CMK (cell line): ENCODE measurements at places on chromosomes 12 and 14.
A peak's percentile ranks its signal among the peaks of the same experiment; 100 is the strongest.

DNA sequence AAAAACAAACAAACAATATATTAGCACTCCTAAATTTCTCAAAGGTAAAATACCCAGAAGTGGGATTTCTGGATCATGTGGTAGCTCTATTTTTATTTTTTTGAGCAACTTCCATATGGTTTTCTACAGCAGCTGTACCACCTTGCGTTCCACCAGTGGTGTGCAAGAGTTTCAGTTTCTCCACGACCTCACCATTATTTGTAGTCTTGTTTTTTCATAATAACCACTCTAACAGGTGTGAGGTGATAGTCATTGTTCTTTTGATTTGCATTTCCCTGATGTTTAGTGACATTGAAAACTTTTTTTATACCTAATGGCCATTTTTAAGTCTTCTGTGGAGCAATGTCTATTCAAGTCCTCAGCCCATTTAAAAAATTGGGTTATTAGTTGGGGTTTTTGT is 127.3 kb upstream of the SLC38A2 start:
- no peak for DNase-seq

- DNase-seq, result no peak
Measured at GRCh38 chr14:22535916-22536315, 53.1 kb downstream of the DAD1 start.

- DNase-seq, result no peak
Measured at GRCh38 chr14:53360829-53361228, 207.7 kb upstream of the DDHD1 start.

DNA sequence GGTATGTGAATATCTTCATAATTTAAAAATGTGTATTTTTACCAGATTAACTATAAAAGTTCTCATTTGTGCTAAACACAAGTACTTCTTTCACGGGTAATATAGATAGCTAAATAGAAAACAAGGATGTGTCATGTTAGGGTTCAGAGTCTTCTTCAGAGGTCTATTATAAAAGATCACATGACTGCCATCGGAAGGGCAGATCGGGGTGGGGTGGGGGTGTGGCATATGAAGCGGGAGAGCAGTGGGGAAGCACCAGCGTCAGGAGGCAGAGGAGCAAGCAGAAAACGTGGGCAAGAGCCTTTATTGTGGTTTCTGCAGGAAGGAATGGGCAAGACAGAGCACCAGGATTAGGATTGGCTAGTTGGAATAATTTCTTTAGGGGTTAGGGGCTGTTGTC is 63.7 kb upstream of the DNM1L start:
- DNase-seq, result no peak

DNA sequence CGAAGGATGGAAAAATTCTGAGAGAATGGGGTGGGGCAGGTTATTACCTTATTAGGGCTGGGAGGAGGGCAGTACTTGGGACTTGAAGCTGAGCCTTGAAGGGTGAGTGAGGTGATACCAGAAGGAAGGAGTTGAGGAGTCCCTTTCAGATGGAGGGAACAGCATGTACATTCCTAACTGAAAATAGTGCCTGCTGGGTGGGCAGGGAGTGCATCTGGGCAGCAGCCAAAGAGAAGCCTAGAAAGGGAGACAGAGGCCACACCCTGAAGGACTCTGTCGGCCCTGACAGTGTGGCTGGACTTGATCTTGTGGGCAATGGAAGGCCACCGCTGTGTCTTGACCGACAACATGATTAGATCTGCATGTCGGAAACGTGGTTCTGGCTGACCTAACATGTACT is 147.6 kb downstream of the NDUFA12 start:
- peak; percentile 93 for DNase-seq

DNA sequence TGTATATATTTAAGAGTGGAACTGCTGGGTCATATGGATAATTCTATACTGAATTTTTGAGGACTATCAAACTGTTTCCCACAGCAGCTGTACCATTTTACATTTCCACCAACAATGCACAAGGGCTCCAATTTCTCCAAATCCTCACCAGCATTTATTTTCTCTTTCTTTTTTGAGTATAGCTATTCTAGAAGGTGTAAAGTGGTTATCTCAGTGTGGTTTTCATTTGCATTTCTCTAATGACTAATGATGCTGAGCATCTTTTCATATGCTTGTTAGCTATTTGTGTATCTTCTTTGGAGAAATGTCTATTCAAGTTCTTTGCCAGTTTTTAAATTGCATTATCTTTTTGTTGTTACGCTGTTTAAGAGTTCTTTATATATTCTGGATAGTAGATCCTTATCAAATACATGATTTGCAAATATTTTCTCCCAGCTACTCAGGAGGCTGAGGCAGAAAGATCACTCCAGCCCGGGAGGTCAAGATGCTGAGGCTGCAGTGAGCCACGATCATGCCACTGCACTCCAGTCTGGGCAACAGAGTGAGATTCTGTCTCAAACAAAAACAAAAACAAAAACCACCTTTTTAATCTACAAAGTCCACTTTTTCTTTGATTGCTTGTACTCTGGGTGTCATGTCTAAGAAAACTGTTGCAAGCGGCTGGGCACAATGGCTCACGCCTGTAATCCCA is 32.8 kb downstream of the GTF2A1 start:
- DNase-seq, result no peak

DNA sequence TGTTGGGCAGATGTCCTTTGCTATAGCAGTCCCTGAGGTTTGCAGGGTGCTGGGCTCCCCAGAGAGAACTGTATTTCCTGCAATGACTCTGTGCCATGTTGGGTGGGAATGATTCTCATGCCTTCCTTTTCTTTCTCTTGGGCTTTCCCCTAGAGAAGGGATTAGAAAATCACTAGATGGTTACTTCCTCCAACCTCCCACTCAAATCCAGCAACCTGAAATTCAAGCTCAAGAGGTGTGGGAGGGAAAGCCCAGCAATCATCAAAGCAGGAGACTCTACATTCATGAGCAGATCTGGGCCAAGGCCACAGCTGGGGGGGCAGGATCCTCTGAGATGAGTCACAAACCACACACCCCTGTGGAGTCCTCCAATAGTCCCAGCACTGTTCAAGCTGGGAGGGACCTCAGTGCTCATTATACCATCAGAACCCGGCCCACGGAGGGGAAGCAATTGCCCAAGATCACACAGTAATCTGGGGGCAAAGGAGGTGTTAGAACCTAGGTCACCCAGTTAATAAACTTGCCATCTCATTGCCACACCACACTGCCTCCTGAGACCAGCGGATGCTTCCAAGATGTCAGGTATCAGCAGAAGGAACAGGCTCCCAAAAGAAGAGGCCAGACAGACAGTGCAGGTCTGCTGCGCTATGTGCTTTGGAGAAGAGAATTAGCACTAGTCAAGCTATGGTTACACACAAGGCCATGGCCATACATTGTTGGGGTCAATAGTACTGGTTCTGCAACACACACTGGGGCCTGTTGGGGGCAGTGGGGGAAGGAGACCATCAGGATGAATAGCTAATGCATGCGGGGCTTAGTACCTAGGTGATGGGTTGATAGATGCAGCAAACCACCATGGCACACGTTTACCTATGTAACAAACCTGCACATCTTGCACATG is 65.7 kb downstream of the TTC9 start:
- no peak for DNase-seq

GRCh38 chr12:88876857-88877256 is 296.6 kb upstream of the KITLG start:
- no peak for DNase-seq

DNA sequence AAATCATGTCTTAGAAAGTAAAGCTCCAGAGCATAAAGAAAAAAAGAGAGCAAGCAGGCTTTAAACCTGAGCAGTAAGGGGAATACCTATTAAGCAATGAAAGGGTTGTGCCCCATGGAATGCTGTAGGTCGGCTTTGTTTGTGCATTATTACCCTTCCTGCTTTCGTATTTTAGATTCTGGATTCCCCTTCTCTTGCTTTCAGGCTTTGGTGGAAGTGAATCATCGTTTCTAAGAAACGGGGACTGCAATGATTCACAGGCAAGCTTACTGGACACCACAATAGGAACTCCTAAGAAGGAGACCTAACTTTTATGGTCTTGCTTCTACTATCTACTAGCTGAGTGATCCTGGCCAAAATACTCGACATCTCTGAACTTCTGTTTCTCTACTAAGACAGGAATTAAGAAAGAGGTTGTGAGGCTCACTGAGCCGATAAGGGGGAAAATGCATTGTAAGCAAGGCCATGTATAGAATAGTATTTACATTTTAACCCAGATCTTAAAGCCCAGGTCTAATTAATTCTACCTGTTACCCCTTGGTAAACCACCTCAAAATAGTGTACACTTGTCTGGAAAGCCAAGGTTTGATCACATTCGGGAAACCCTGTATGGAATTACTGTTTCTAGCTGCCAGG is 1.2 kb upstream of the BMAL2 start:
- peak; percentile 37 for DNase-seq
